ENCODE measurements at places on chromosomes 16 and 17.

- no peak for DNase-seq
Observed at GRCh38 chr17:75540923-75541503, 15.5 kb downstream of the LLGL2 start.

DNA sequence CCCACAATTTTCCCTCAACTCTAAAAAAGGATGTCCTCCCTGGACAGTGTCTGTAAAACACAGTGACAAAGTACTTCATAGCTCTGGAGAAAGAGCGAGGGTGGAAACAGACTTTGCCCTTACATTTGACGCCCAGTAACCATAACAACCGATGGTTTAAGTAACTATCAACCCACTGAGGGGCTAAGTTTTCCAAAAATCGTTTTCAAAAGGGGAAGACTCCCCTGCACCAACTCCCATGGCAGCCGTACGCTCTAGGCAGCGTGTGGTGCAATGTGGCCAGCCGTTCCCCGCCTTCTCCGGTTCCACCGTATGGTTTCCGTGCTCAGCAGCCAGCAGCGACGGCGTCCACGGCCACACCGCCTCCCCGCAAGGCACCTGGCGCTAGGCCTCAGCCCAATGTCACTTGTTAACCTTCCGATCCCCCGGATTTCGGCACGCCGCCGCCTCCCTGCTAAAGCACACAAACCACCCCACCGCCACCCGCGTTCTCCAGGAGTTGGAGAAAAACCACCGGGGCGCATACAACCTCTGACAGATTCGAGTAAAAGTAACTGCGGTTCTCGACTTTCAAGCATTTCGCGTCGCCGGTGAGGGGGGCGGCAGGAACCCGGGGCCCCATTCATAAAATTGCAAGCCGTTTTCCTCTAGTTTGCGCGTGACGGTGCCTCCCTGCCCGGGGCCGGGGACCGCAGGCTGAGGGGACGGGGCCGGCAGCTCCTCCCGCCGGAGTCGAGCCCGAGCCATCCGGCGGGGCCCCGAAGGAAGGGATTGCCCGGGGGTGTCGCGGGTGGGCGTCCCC lies 661 bp downstream of the TEX2 start:
- no peak for DNase-seq

DNA sequence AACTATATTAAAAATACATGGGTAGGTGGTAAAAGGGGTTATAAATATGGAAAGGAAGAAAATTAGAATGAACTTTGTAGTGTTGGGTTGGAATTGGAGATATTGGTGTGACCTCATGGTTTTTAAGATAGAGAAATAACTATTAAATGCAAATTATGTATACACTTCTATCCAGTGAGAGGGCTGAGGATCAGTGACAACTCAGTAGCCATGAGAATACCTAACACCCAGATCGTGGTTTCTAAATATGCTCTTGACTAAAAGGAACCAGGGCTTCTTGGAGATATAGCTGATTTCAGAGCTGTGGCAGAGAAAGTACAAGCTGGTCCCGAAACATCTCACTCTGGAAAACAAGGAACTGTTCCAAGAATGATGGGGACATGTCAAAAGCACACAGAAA lies 44.4 kb downstream of the SLC6A4 start:
- no peak for DNase-seq

- no peak for DNase-seq
Observed at GRCh38 chr17:68204736-68205135, 43.1 kb upstream of the AMZ2 start.

DNA sequence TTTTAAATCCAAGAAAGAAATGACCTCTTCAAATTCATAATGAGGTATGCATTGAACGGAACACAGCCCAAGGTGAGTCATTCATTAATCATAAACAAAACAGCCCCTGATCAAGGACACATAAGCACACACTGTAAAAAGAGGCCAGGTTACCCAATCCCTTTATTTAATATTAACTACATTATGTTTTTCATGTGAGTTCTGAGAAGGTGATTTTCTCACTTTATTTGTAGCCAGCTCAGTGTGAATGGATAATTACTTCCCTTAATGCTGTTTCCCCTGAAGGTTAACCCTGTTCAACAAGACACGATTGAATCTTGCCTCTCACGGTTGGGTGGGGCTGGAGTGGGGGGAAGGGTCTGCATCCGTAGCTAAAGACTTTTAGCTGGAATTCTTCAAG lies 257.3 kb upstream of the SALL1 start:
- no peak for DNase-seq

DNA sequence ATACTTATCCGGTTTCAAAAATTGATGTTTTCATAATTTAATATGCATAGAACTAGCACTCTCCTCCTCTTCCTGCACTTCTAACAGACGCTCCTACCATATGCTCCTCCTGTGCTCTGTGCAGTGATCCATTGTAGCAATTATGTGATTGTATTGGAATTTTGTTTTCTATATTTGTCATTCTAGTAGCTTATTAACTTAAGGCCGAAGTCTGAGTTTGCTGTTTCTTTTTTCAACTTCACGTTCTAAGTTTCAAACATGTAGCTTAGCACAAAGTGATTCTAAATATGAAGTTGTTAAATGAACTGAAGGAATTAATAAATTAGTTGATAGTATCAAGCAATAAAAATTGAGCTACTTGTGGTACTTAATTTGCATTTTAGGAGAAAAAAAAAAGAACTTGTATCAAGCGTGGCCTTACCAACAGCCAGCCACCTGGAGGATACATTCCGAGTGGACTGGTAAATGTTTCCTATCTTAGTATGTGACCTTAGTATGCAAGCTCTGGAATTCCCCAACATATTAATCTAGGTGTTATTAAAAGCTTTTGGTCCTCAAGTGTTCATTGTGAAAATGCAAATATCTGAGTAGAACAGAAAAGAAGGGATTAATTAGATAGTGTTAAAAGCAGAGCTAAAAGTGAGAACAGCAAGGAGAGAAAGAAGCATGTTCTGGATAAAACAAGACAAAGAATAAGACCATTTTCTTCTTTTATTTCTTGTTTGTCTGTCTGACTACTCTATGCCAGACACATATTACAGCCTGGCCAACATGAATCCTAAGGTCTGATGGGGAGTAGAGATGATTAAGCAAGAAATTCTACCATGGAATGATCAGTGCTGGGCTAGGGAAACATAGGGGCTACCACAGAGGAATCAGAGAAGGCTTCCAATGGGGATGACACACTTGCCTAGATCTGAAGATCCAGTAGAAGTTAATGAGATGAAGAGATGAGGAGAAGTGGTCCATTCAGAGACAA lies 290.4 kb upstream of the MON1B start:
- DNase-seq, result no peak
